ENCODE measurements at places on chromosomes 2 and 18.
A peak's percentile ranks its signal among the peaks of the same experiment; 100 is the strongest.

DNA sequence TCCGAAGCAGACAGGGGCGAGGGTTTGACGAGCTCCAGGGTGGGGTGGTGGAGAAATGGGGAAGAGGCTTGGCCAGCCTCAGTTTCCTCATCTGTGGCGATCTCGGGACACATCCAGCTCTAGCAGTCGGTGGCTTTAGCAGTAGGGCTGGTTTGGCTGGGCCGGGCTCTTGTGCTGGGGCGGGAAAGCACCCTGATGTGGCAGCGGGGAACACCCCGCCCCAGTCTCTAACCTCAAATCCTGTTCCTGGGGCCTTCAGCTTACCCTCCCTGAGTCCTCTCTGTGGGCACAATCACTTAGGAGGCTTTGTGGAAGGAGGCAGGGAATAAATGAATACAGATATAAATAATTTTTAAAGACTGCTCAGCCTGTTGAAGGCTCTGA lies 26.5 kb upstream of the MCFD2 start:
- peak; percentile 64 for DNase-seq

DNA sequence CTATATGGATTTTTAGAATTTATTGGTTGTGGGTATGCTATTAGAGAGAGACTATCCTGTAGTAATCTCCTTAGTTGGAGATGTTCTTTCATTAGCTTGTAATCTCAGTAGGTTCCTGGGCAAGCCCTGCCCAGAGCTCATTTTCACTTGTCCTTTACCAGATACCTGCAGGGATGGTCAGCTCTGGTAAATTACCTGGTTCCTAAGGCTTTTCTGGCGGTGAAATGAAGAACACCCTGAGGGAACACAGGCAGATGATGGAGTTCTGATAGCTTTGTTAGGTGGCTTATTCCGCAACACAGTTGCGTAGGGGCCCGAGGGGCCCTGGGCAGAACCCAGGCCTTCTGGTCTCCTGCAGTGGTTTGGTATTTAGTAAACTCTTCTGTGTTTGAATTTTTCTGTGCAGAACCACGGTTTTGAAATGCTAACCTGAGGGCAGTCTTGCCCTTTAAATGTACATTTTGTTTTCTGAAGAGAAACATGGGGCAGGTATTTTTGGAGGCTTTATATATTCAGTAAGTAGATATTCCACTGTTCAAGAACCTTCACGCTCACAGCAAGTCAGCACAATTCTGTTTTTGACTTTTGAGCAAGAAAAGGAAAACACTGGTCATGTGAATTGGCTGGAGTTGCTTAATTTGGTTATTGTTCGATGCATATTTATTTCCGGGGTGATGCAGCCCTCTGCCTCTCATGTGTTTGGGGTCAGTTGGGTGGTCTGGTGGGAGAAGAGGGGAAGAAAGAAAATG lies 22.4 kb downstream of the ZNF532 start:
- no peak for DNase-seq

- no peak for DNase-seq
Measured at GRCh38 chr2:63073994-63074393, 23.4 kb downstream of the OTX1 start.

DNA sequence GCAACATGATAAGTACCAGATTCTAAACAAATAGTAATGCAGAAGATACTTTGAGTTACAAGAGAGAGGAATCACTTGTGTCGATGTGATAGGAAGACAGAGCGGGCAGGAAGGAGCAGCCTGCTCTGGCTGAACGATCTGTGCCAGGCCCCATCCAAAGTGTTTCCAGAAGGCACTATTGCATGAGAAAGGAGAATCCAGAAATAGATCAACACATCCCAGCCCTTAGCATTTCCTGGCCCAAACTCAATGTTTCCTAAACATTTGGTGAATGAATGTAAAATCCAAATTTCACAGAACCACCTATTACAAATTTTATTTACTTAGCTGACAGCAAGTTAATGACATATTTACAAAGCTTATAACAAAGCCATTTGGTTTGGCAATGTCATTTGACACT lies 257.2 kb downstream of the TXNL1 start:
- no peak for DNase-seq

DNA sequence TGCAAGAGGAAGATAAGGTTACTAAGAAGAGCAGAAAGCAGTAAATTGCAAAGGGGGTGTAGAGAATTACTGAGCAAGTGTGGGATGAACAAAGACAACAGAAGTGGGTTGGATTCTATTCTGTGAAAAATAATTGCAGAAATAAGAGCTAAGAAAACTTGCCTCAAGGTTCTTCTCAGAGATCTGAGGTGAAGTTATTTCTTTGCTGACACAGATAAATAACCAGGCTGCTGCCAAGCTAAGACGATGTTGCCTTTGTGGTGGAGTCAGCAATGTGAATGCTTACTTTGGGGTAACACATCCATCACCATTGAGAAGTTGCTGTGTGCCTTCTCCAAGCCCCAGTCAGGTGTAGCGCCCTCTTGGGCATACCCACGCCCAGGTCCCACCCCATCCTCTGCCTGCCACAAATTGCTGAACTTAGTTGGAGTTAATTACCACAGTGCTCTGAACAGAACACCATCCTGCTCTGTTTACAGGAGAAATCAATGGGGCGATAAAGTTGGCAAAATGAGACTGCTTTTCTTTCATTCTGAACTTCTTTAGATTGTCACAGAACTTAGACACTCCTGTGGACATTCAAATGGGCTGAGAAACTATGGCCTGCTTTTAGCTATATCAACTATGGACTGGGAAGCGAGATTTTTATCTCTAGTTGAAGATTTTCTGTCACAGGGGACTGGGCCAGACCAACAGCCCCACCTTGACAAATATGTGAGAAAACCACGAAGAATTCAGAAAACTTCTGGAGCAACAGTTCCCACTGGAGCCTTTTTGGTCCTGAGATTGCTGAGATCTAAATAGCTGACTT lies 283.6 kb downstream of the TMX3 start:
- DNase-seq: no peak

DNA sequence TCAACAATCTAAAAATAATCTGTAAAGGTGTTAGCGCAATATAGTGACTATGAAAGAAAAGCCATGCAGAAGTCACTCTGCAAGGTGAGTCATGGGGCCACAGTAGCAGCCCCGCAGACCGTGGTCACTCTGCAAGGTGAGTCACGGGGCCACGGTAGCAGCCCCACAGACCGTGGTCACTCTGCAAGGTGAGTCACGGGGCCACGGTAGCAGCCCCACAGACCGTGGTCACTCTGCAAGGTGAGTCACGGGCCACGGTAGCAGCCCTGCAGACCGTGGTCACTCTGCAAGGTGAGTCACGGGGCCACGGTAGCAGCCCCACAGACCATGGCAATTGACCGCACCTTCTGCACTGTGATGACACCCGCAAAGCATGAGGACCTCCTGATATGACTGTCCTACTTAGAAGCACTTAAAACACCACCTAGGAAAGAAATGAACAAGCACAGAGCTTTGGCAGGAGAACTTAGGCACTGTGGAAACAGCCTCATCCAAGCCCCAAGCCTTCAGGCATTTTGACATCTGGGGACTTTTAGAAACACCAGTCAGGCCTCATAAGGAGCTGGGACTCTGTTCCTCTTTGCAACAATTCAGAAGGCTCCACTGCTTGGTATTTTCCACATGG lies 70.1 kb downstream of the LDLRAD4 start:
- DNase-seq: no peak

- DNase-seq: no peak
Measured at GRCh38 chr2:174054926-174055325, 89.8 kb upstream of the SP3 start.
